ENCODE measurements at places on chromosomes 16 and 17. TPM values are rescaled to one million over a fixed set of nuclear protein-coding genes. Genes with fewer than 3 reads are reported as not detected.

TEKT3 gene
- 0.63 TPM for total RNA-seq

TNP2 gene
- not detected for total RNA-seq

C17orf58 gene
- 11.7 TPM for total RNA-seq

TMED6 gene
- 0.36 TPM for total RNA-seq

PER1 gene
- total RNA-seq: 12.7 TPM

SPNS2 gene
- total RNA-seq: 0.27 TPM

RNPS1 gene
- total RNA-seq: 94.7 TPM

TBC1D3H gene
- not detected for total RNA-seq

TBCD gene
- 80.3 TPM for total RNA-seq

ACAP1 gene
- total RNA-seq: not detected

FTSJ3 gene
- 80.7 TPM for total RNA-seq

MAPT gene
- 1.9 TPM for total RNA-seq

ST6GALNAC2 gene
- total RNA-seq: not detected

CDRT15 gene
- total RNA-seq: not detected

KRT33B gene
- total RNA-seq: not detected

ABCA10 gene
- 7.5 TPM for total RNA-seq

SBK1 gene
- not detected for total RNA-seq

KIF18B gene
- 0.08 TPM for total RNA-seq

KRT20 gene
- not detected for total RNA-seq

TBX2 gene
- 4.1 TPM for total RNA-seq

ACSM3 gene
- 0.65 TPM for total RNA-seq

PPP1R27 gene
- not detected for total RNA-seq

TBC1D28 gene
- total RNA-seq: not detected

RAB11FIP4 gene
- total RNA-seq: 0.74 TPM

KCNJ18 gene
- total RNA-seq: not detected

BCL6B gene
- 0.41 TPM for total RNA-seq

CMTM2 gene
- total RNA-seq: not detected

UBE2O gene
- 16.3 TPM for total RNA-seq

CEP95 gene
- total RNA-seq: 32.8 TPM

CNTROB gene
- 34.9 TPM for total RNA-seq

GNGT2 gene
- total RNA-seq: 0.45 TPM

TERB1 gene
- total RNA-seq: 0.08 TPM

CD300H gene
- not detected for total RNA-seq

PDE6G gene
- 0.63 TPM for total RNA-seq

TP53 gene
- 68.7 TPM for total RNA-seq

KRT24 gene
- not detected for total RNA-seq

KRTAP1-1 gene
- total RNA-seq: not detected

TBC1D3C gene
- not detected for total RNA-seq

CSNK2A2 gene
- total RNA-seq: 48.4 TPM

PRSS27 gene
- total RNA-seq: 1.3 TPM

SLC9A5 gene
- 0.65 TPM for total RNA-seq

TNRC6A gene
- 32.2 TPM for total RNA-seq

FOXN1 gene
- not detected for total RNA-seq

KRTAP4-3 gene
- total RNA-seq: not detected

TBC1D3K gene
- not detected for total RNA-seq

NEUROD2 gene
- total RNA-seq: not detected

HOXB9 gene
- total RNA-seq: not detected

CD300LB gene
- total RNA-seq: not detected

SP6 gene
- total RNA-seq: not detected

NLRC3 gene
- not detected for total RNA-seq

USP6 gene
- total RNA-seq: not detected

CCL1 gene
- not detected for total RNA-seq

CD300C gene
- not detected for total RNA-seq
